GM23248 (cell line): ENCODE measurements at places on chromosomes 4 and X.

- DNase-seq = no peak
Measured at GRCh38 chrX:27679281-27679680, 89.1 kb downstream of the DCAF8L2 start.

- DNase-seq = no peak
Measured at GRCh38 chr4:129345609-129346008, 249.7 kb downstream of the C4orf33 start.

GRCh38 chr4:101347267-101347556, at the start of gene PPP3CA:
TSS of gene PPP3CA (minus strand) at chr4:101347526.
- DNase-seq = no peak

DNA sequence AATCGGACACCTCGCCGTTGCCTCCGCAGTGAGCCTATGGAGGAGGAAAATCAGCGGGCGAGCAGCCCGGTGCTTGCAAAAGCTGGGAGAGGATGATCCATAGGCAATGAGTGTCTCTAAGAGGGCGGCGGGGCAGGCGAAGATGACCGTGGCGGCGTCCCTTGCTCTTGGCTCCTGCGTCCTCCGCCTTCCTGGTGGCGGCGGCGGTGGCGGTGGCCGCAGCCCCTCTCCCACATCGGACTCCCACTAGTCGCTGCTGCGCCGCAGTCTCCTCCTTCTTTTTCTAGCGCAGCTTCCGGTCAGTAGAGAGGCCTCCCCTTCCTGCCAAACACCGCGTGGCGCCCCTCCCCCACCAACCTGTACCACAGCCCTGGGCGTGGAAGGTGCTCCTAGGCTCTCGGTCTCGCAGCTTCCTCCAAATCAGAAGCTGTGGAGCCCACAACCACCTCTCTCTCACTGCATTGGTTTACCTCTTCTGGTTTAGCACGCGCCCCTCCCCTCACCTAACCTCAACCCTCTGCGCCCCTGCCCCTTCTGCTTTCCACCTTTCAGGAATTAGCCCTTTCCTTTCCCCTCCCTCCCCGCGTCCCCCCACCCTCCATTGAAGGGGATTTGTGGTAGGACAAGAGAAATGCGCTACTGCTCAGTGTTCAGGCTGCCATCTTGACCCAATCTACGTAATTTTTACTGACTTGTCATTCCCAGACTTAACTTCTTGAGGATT, at the start of gene SPIN3:
Gene SPIN3, minus strand, starts transcription at position 271 of the 724 bp plus-strand sequence. CDS start 594 bp downstream, outside the sequence.
- DNase-seq = peak; percentile 69

DNA sequence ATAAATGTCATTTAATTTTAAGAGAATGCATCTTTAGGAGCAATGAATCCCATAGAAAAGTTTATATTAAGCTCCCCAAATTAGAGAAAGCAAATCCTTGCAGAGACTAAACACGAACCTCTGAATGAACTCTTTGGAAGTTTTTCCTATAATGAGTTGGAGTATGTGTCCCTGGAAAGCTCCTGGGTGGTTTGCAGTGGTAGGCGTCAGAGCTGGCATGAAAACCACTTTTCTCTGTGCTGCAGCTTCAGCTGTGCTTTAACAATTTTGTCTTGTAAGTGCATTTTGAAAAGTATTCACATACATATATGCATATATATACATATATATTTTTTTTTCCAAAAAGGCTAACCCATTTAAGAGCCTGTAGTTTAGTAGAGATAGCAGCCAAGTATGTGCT, 148.7 kb upstream of the TBC1D9 start:
- DNase-seq = peak; percentile 10
